Activated CD4-positive, alpha-beta T cell treated with anti-CD3 and anti-CD28 coated beads for 4 hours (primary cell): ENCODE measurements at places on chromosomes 5 and 9.

- no peak for DNase-seq
Observed at GRCh38 chr5:10644192-10644591, 80.3 kb downstream of the ANKRD33B start.

GRCh38 chr9:37037503-37038301, 3.6 kb upstream of the PAX5 start:
- DNase-seq = no peak

GRCh38 chr9:92463387-92463786, 18.9 kb downstream of the ASPN start:
- no peak for DNase-seq

DNA sequence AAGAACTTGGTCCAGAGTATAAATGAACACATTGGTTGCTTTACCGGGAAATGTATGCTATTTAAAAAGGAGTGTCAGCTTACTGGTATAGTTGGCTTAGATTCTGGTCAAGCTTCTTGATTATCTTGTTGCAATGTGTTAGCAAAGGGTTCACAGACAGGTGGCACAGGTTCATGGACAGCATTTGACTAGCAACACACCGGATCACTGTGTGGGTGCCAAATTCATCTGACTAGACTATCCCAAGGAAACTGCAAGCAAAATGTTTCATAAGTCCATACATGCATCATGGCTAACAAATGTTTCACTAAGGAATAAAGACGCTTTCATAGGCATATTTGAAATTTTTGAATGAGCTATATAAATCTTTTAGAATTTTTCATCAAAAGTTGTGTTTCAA, 274.1 kb downstream of the PLK2 start:
- DNase-seq = no peak

DNA sequence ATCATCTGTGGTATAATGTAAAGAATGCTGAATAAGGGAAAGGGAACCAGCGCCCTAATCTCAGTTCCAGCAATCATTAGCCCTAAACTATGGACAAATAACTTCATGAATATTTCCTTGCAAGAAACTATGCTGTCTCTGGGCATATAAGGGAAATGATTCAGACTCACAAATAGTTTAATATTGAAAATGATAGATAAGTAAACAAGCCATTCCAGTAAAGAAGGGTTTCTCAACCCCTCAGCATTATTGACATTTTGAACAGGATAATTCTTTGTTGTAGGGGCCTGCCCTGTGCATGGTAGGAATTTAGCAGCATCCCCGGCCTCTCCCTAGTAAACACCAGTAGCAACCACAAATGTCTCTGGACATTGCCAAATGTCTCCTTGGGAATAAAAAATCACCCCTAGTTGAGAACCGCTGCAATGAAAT, 23.8 kb downstream of the C5 start:
- no peak for DNase-seq

GRCh38 chr9:108903420-108904103, 30.4 kb downstream of the ELP1 start:
- no peak for DNase-seq

DNA sequence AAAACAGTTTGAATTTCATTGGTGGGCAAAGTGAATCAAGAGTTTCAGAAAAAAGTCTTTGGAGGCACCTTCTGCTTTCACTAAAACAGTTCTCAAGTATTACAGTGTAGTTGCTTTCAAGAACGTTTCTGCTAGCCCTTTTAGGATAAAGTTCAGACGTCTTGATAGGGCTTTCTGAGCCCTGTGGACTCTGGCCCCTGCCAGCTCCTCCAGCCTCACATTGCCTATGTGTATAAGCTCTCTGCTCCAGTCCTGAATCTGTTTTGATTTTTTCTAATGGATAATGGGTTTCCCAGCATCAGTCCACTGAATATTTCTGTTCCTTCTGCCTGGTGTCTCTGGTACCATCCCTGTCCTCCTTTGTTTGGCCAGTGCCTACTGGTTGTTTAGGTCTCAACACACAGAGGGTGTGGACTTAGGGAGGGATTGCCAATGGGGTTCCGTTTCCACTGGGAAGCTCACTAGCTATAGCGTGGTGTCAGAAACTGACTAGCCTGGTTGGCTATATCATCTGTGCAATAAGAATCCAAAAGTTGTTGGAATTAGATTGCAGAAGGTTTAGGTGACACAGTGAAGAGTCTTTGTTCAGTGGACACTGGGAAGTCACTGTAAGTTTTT, 26.4 kb downstream of the ARHGAP26 start:
- DNase-seq = no peak

DNA sequence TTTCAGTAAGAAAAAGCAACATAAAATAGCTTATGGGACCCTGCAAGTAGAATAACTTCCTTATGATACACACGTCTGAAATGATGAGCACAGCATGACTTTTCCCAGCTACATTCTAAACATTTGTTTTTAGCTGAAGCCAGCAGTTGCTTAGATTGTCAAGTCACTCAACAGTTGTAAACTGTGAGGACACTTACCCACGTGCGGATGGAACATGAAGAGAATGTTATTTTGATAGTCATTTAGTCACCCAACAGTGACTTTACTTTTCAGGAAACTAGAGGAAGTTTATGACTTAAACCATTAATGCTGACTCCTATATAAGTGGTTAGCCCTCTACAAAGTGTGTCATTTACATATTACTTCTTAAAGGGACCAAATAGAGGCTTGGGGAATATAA, 3.0 kb downstream of the HACD4 start:
- DNase-seq = no peak

DNA sequence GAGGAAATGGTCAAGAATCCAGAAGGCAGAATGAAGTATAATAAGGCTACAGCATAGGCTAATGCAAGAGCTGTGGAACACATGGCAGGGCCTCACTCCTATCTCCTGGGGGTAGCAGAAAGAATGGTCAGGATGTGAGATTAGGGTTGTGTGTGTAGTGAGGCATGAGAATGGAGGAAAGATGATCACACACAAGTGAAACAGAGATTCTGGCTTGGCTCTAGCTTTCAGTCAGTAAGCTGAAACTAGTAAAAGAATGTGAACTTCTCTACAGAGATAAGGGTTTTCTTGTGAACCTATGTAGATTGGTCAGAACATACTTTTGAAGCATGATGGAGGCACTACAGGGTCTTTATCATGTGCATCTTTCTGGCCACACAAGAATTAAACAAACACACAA, 298.8 kb downstream of the ASTN2 start:
- no peak for DNase-seq

DNA sequence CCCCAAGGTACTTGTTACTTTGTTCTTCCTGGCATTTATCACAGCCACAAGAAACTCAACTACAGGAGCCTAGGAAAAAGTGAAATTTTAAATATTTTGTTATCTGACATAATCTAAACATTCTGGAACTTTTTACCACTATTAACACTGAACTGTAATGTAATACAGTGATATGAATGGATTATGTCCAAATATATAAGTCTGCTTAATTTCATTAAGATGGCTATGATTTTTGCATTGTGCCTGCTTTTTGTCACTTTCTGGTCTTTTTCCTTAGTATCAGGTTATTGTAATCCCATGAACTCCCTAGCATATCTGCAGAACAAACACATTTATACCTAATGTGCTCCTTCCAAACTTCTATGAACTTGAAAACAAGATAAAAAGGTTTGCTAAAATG, 35.8 kb downstream of the PJA2 start:
- DNase-seq = no peak
